ENCODE measurements at places on chromosomes 5 and 9.

DNA sequence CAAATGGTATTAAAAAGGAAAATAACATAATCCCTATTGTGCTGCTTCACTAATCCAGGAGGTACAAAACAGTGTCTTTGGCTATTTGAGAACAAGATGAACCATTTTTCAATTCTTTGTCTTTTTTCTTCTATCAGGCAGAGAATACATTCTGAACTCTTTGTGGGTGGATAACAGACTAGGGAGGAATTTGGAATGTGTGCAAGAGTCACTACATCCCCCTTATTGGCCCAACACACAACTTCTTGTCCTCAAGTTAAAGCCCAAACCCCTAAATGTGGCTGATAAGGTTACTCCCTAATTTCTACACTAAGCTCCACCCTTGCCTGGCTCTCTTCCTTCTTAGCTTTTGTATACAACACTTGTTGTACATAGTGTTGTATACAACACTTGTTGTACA is 342.7 kb upstream of the RFX3 start:
- no peak for DNase-seq

- DNase-seq, result no peak
Measured at GRCh38 chr9:90825586-90825985, 24.0 kb downstream of the SYK start.

- DNase-seq, result peak; percentile 27
Measured at GRCh38 chr5:1652873-1653697, 129.3 kb upstream of the LPCAT1 start.

DNA sequence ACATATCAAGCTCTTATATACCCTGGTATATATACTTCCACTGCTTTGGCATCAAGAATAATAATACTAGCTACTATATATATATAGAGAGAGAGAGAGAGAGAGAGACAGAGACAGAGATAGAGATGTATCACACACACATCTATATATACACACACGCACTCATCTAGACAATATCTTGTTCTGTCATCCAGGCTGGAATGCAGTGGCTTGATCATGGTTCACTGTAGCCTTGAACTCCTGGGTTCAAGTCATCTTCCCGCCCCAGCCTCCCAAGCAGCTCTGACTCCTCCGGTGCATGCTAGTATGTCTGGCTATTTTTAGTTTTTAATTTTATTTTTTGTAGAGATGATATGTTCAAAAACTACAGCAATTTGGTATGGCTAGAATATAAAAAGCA is 22.5 kb downstream of the ANKHD1 start:
- DNase-seq, result no peak

GRCh38 chr5:133455676-133456075 is 156.7 kb downstream of the FSTL4 start:
- DNase-seq, result no peak

- DNase-seq, result peak; percentile 4
Measured at GRCh38 chr5:80569086-80569960, 757 bp downstream of the ANKRD34B start.

- DNase-seq, result no peak
Measured at GRCh38 chr5:4651806-4652565, 488.1 kb upstream of the ADAMTS16 start.

DNA sequence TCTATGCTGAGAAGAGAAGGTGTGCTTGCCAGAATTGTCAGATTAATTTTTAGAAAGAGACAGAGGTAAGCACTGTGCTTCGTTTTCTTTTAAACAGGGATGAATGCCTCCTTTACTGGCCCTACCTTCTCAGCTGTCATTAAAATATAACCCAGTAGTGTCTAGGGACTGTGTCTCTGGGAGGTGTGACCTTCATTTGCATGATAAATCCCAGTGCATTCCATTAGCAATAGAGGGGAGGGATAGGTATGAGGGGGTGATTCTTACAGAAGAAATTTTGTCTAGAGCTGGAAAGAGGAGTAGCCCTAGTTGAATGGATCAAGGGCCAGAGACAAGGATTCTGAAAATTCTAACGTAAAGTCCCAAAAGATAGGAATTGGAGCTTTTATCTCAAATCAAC is 351.5 kb downstream of the BNC2 start:
- no peak for DNase-seq

GRCh38 chr9:18068900-18069299 is 405.1 kb upstream of the ADAMTSL1 start:
- no peak for DNase-seq

DNA sequence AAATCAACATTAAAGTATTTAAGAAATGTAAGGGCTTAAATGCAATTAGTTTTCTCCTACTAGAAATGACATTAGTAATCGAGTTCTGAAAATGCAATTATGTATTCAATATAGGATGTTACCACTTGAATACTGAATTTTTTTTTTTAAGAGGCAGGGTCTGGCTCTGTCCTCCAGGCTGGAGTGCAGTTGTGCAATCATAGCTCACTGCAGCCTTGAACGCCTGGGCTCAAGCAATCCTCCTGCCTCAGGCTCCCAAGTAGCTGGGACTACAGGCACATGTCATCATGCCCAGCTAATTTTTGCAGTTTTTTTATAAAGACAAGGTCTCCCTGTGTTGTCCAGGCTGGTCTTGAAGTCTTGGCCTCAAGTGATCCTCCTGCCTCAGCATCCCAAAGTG is 1.5 kb downstream of the CDC20B start:
- no peak for DNase-seq

- no peak for DNase-seq
Measured at GRCh38 chr5:172876578-172876977, 42.5 kb downstream of the ERGIC1 start.

- DNase-seq, result no peak
Measured at GRCh38 chr9:121563881-121564460, 64.3 kb upstream of the GGTA1 start.
